ENCODE measurements at places on chromosomes 16 and 17.
A peak's percentile ranks its signal among the peaks of the same experiment; 100 is the strongest.

DNA sequence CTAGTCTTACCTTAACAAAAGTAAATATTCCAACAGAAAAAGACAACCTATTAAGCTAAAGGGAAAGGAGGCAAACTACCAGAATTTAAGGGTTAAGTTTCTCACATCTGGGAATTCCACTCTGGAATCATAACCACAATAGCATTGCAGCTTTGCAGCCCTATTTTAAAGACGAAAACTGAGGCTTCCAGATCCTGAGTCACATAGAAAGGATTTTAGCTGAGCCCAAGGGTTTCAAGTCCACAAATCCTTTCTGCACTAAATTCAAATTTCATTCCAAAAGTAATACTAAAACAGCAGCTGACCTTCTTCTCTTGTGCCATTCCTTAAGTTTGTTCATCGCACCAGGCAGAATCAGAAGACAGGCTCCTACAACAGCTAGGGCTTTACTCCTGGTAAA lies 17.8 kb downstream of the XYLT1 start:
- H3K27ac ChIP-seq = no peak overlapping the region
- H3K36me3 ChIP-seq = peaks cover 18% of the 10 kb centered on the region
- no peak overlapping the region for H3K4me3 ChIP-seq
- peaks cover 48% of the 10 kb centered on the region for H3K4me1 ChIP-seq

- H3K27ac ChIP-seq = no peak overlapping the region
- H3K4me3 ChIP-seq = no peak overlapping the region
- no peaks in the 10 kb centered on the region for H3K36me3 ChIP-seq
- H3K27me3 ChIP-seq = no peaks in the 10 kb centered on the region
Observed at GRCh38 chr17:273981-274832, 78.4 kb downstream of the RPH3AL start.

DNA sequence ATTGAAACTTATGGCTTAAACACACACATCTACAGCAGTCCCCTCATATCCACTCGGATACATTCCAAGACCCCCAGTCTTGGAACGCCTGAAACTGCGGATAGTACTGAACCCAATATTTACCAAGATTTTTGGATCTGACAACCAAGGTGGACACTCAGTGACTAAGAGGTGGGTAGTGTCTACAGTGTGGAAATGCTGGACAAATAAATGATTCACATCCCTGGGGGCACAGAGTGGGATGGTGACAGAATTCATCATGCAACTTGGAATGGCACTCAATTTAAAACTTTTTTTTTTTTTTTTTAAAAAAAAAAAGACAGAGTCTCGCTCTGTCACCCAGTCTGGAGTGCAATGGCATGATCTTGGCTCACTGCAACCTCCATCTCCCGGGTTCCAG lies 54.2 kb upstream of the TRAP1 start:
- no peak overlapping the region for H3K27ac ChIP-seq
- no peak overlapping the region for H3K4me3 ChIP-seq
- H3K27me3 ChIP-seq = no peaks in the 10 kb centered on the region
- no peak for DNase-seq

GRCh38 chr16:23145608-23146007 lies 3.6 kb downstream of the USP31 start:
- peaks cover 3% of the 10 kb centered on the region for H3K36me3 ChIP-seq
- DNase-seq = no peak
- no peaks in the 10 kb centered on the region for H3K27me3 ChIP-seq
- H3K4me1 ChIP-seq = peaks cover 18% of the 10 kb centered on the region
- H3K4me3 ChIP-seq = no peak overlapping the region
- H3K27ac ChIP-seq = no peak overlapping the region

DNA sequence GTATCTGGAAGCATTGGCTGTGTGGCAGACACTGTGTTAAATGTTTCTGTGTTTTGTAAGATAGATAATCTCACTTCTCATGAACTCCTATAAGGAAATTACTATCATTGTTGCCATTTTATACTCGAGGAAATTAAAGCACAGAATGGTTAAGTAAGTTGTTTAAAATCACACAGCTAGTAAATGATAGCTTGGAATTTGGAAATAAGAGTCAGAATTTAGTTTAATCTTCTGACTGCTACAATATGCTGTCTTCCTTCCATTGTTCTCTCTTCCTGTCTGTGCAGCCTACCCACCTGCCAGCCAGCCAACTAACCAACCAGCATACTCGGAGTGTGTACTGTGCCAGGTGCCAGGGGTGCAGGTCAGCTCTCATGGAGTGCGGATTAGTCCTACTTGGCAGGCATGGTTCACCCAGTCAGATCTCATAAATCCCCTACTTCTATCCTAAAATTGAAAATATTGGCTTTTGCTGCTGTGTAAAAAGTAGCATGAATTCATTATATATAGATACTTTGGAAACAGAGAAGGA lies 79.9 kb upstream of the LGALS9 start:
- peaks cover 4% of the 10 kb centered on the region for H3K36me3 ChIP-seq
- no peak overlapping the region for H3K4me3 ChIP-seq
- no peaks in the 10 kb centered on the region for H3K27me3 ChIP-seq
- H3K4me1 ChIP-seq = peaks cover 21% of the 10 kb centered on the region
- no peak overlapping the region for H3K27ac ChIP-seq

GRCh38 chr17:74210191-74211140 lies 2.9 kb upstream of the TTYH2 start:
- H3K36me3 ChIP-seq = peaks cover 84% of the 10 kb centered on the region
- no peaks in the 10 kb centered on the region for H3K27me3 ChIP-seq
- DNase-seq = peak; percentile 83
- peak overlapping the region; percentile 49 for H3K27ac ChIP-seq

- no peak for DNase-seq
- peaks cover 3% of the 10 kb centered on the region for H3K36me3 ChIP-seq
- peak overlapping the region; percentile 79 for H3K4me3 ChIP-seq
- peaks cover 53% of the 10 kb centered on the region for H3K4me1 ChIP-seq
- no peaks in the 10 kb centered on the region for H3K27me3 ChIP-seq
Observed at GRCh38 chr16:53068423-53068833, 13.6 kb downstream of the CHD9 start.

DNA sequence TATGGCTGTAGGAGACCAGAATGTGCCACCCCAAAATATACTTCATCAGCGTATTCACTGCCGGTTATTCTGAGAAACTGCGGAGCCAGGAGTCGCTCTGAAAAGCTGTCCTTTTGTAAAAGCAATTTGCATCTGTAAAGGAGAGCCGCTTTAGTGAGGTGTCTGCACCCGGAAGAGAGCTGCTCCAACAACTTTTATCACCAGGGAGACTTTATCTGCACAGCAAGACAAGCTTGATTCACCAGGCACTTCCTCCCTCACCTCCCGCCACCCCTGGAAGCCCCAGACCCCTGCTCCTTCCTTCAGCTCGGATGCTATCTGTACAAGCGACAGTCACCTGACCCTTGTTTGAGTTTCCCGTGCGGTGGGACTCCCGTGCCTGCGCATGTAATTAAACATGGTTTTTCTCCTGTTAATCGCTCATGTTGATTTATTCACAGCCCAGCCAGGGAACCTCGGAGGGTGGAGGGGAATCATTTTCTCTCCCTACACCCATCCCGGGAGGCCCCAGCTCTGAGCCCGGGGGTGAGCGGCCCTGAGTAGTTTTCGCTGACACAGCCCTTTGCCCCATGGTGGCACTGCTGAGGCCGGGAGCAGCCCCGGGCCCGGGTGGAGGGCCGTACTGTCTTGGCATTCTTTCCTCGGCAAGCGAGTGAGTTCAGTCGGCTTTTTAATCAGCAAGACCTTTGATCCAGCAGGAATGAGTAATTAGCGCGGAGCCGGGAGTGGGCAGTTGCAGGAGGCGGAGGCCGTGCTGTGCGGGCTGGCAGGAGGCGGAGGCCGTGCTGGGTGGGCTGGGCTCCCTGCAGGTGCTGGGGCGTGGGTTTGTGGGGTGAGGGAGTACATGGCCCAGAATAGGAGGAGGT lies 222.7 kb upstream of the CIBAR2 start:
- H3K36me3 ChIP-seq = peaks cover 6% of the 10 kb centered on the region
- no peak for DNase-seq
- H3K4me3 ChIP-seq = peak overlapping the region; percentile 59
- peaks cover 68% of the 10 kb centered on the region for H3K27me3 ChIP-seq
- no peak overlapping the region for H3K27ac ChIP-seq

DNA sequence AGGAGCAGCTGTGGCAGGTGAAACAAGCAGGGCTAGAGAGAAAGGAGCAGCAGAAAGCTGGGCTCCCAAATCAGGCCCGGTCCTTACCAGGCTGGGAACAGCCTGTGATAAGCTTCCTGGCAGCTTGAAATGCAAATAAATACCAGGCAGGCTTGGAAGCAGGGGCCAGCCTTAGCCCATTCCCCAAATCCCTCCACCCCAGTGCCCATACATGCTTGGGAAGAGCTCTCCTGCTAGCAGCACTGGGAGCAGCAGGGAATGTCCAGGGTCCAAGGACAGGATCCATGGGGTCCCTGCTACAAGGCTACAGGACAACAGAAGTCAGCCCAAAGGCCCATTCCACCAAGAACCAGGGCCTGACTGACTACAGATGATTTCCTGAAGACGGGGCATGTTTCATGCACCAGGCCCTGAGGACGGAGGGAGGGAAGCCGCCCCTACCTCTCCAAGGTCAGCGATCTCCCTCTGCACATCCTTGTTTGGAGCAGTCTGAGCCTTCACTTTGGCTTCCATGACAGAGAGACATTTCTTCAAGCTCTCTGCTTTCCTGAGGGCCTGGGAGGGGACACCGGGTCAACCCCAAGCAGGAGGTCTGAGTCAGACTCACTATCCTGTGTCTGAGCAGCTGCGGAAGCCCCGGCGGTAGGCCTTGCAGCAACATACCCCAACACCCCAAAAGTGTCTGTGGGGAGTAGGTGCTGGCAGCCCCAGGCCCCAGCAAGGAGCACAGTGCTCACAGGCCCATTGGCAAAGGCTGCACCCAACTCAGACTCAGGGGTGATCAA lies 2.6 kb upstream of the EXOSC6 start:
- no peaks in the 10 kb centered on the region for H3K27me3 ChIP-seq
- H3K27ac ChIP-seq = no peak overlapping the region
- peaks cover 38% of the 10 kb centered on the region for H3K36me3 ChIP-seq

- no peak for DNase-seq
- peaks cover 8% of the 10 kb centered on the region for H3K27me3 ChIP-seq
- no peak overlapping the region for H3K27ac ChIP-seq
- no peaks in the 10 kb centered on the region for H3K4me1 ChIP-seq
- peaks cover 3% of the 10 kb centered on the region for H3K36me3 ChIP-seq
Observed at GRCh38 chr17:10649602-10650001, 7.5 kb downstream of the MYH3 start.

GRCh38 chr16:10218490-10219206 lies 36.4 kb upstream of the GRIN2A start:
- no peak overlapping the region for H3K4me3 ChIP-seq
- DNase-seq = no peak
- peaks cover 18% of the 10 kb centered on the region for H3K27me3 ChIP-seq
- no peak overlapping the region for H3K27ac ChIP-seq
- no peaks in the 10 kb centered on the region for H3K36me3 ChIP-seq

DNA sequence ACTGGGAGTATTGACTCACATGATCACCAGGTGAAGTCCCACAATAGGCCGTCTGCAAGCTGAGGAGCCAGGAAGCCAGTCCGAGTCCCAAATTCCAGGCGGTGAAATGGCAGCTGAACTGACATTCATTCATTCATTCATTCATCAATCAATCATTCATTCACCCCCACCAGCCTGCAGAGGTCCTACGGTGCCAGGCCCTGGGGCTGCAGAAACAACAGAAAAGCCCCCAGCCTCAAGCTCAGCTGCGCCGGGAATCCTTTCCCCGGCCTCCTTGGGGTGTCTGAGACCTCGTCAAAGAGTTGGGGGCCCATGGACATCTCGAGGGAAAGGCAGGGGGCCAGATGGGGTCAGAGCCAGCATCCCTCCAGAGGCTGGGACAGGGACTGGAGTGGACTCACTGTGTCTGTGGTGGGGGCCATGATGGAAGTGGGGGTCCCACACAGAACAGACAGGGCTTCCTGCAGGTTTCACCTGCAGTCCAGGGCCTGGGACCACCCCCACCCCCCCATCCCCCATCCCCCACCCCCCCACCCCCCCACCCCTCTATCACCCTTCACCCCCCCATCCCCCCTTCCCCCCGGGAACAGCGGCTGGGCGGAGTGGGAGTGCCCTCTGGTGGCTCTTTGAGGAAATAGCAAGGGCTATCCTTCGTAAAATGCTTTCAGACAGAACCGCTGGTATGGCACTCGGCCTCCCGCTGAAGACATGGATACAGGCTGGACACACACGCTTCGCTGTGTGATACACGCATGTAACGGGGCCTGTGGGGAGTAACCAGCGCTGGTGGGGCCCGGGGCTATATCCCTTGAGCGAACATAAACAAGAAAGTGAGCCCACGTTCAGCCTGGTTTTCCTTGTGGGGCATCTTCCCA lies 8.5 kb upstream of the ZC3H18 start:
- peak overlapping the region; percentile 24 for H3K4me3 ChIP-seq
- no peak overlapping the region for H3K27ac ChIP-seq
- no peaks in the 10 kb centered on the region for H3K27me3 ChIP-seq
- H3K4me1 ChIP-seq = no peaks in the 10 kb centered on the region
- H3K36me3 ChIP-seq = peaks cover 3% of the 10 kb centered on the region
- DNase-seq = peak; percentile 39

DNA sequence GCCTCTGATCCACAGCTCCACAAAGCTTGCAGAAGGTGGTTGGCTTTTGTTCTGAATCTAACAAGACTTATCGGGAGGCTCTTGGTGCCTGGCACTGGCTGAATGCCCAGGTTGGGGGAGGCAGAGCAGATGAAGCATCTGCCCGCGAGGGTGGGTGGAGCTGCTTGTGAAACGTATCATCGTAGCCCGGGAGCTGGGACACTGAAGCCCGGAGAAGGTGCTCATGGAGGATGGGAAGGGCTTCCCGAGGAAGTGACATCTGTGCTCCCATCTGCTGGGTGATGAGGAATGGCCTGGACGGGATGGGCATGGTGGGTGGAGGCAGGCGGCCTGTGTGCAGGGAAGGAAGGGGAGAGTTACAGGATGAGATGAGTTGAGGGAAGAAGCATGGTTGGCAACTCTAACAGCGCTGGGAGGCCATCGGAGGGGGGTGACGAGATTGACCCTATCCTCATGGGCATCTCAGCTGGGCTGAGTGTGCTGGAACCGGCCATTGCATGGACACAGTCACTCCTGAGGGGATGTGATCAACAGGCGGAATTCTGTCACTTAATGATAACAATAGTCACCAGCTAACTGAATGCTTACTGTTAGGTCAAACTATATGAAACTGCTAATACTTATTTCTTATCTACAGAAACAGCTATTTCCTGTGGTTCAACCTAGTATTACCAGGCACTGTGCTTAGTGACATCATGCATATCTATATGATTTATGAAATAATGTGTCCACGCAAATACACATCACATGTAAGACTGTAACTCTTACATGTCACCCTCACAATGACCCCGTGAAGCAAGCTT lies 102.7 kb downstream of the ABCC6 start:
- no peak overlapping the region for H3K4me3 ChIP-seq
- no peaks in the 10 kb centered on the region for H3K4me1 ChIP-seq
- H3K27me3 ChIP-seq = no peaks in the 10 kb centered on the region
- H3K27ac ChIP-seq = no peak overlapping the region

GRCh38 chr16:29678691-29679267 lies at the start of gene QPRT:
QPRT (plus strand) TSS chr16:29679180; CDS start chr16:29679198, 18 bp downstream.
- peaks cover 11% of the 10 kb centered on the region for H3K4me1 ChIP-seq
- H3K4me3 ChIP-seq = peak within 1 kb of the TSS; percentile 52
- H3K27ac ChIP-seq = peak within 1 kb of the TSS; percentile 41
- H3K27me3 ChIP-seq = no peaks in the 10 kb centered on the region

DNA sequence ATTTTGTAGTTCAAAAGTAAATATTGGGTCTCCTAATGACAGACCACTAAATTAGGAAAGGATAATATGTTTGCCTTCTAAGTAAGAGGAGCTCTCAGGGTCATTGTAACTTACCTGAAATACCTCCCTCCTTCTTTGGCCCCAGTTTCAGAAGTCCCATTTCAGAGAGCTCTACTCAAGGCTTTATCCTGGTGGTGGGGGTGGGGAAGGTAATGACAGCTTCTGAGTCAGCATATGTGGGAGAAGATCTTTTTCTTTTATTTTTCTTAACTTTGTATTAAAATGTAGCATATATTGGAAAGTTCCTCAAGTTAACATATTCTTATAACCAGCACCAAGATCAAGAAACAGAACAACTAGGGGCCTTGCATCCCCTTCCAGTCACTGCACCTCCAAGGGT lies 16.9 kb upstream of the GINS3 start:
- no peaks in the 10 kb centered on the region for H3K36me3 ChIP-seq
- H3K4me1 ChIP-seq = no peaks in the 10 kb centered on the region
- H3K27ac ChIP-seq = no peak overlapping the region
- no peak for DNase-seq

Data from effector memory CD8-positive, alpha-beta T cell (primary cell).